ENCODE measurements at places on chromosomes 13 and 19.

DNA sequence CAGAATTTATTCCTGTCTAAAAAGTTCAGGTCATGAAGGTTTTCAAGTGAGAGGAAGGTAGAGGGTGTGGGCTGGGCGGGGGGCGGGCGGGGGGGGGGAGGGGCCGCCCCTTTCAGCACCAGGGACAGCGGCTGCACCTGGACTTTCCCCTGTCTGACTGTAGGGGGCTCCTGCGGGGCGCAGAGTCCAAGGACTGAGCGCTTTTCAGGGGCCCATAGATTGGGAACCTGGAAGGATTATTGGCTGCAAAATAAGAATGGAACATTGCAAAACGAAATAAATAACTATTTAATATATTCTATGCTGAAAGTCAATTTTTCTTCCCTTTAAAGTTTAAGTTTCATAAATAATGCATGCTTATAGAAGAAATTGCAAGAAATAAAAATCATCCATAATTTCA, 8.9 kb upstream of the CYP4F3 start:
- peak; percentile 28 for DNase-seq

DNA sequence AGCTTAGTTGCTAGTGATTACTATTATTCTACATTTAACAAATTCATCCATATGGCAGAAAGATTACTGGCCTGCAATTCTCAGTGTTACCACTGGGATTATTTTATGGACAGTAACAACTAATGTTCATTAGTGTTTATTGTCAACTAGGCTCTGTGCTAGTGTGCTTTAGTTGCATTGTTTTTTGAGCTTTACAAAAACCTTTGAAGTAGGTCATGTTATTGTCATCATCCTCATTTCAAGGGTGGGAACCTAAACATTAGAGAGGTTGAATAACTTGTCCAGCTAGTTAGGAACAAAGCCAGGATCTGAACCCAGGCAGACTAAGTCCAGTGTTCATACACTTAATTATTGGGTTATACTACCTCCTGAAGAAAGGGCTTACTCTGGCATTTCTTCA, 27.8 kb upstream of the TDRD3 start:
- peak; percentile 24 for DNase-seq

- DNase-seq: no peak
Measured at GRCh38 chr19:18089726-18090125, 3.0 kb upstream of the IL12RB1 start.

GRCh38 chr13:64529874-64530485, 2700.2 kb downstream of the PCDH9 start:
- peak; percentile 73 for DNase-seq

- no peak for DNase-seq
Measured at GRCh38 chr19:6983448-6983847, 37.8 kb downstream of the MBD3L2B start.

GRCh38 chr13:113502686-113503085, 12.2 kb upstream of the DCUN1D2 start:
- DNase-seq: no peak

GRCh38 chr13:58087566-58087965, 456.0 kb downstream of the PCDH17 start:
- DNase-seq: peak; percentile 4

- DNase-seq: peak; percentile 78
Measured at GRCh38 chr19:2478278-2478755, 2.4 kb downstream of the GADD45B start.

DNA sequence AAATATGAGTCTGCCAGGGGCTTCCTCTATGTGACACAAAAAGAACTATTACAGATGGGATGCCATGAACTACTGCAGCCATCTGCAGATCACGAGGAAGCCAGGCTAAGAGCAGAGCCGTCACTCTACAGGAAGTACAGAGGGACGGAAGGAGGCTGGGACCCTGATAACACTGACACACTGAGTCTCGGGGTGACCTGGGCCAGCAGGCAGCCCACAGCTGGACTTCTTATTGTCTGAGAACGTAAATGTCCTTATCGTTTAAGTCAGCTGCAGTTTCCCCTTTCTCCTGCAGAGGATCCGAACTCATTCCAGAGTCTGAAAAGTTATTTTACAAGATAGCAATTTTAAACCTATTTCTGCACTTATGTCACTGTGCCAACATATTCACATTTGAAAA, 20.7 kb downstream of the PARP4 start:
- no peak for DNase-seq

DNA sequence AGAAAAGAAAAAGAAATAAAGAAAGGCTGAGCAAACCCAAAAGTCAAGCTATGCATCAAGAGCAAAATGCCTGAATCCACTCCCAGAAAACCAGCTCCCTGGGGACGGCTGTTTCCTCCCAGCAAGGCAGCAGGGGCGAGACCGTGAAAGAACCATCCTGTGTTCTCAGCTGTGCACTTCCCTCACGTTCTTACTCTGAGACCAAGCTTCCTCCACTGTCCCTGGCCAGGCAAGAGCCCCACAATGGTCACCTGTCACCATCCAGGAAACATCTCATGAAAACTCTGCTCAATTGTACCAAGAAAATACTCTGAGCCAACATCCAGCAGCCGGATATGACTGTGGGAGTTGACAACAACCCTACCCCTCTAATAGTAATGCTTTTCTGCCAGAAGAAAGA, 22.9 kb downstream of the RAB20 start:
- no peak for DNase-seq

DNA sequence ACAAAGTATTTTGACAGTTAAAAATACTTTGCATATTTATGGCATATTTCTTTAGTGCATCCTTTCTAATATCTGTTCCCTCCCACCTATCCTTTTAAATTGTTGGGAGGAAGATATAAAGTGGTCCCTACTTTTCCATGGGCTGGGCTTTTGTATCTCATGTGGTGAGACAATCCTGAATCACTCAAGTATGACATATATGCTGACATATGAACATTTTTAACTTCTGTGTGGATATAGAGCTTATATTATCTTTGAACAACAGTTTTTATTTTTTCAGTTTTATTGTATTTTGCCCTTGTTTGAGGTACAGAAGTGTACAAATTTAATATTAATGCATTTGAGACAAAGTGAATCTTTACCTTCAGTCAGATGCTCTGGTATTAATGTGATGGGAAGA, 3.4 kb downstream of the ZMYM2 start:
- DNase-seq: no peak

DNA sequence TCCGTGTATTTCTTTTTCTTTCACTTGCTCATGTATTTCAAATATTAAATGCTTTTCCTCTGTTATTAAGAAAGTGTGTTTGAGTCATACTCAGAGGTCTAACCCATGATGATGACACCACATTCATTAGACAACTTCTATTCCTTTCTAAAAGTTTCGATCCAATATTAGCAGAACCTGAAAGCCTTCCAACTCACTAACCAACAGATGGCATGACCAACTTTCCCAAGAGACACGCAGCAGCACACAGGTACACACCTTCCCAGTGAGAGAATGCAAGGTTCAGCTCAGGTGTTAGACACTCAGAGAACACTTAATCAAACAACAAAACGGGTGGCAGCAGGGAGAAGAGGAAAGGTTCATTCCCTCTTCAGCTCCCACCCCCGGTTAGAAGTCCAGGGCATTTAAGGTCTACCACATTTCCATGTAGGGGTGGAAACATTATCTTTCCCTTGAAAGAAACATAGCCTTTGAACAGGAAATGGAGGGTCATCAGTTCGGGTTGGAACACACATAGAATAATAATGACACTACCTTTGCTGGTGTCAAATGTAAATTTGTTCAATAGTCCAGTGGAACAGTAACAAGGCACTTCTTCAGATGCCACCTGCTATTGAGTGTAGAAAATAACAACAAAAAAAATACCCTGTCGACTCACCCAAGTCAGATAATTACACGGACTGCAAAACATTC, 404.2 kb downstream of the COG6 start:
- DNase-seq: no peak

DNA sequence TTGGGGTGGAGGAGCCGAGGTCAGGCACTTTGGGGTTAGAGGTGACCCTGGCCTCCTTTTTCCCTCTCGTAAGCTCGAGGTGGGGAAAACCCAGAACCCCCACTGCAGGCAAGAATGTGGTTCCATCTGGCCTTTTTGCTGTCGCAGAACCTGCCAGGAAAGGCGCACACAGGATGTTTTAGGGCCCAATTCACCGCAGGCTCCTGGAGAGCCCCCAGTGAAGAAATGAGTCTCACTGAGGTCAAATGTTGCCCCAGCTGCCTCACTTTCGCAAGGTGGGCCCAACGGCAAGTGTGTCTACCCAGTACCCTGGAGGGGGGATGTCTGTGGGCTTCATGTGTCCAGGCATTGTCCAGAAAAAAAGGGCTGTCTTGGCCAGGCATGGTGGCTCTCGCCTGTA, 61.8 kb downstream of the PEX11G start:
- no peak for DNase-seq

GRCh38 chr19:2733930-2734588, 5.8 kb downstream of the SLC39A3 start:
- no peak for DNase-seq

DNA sequence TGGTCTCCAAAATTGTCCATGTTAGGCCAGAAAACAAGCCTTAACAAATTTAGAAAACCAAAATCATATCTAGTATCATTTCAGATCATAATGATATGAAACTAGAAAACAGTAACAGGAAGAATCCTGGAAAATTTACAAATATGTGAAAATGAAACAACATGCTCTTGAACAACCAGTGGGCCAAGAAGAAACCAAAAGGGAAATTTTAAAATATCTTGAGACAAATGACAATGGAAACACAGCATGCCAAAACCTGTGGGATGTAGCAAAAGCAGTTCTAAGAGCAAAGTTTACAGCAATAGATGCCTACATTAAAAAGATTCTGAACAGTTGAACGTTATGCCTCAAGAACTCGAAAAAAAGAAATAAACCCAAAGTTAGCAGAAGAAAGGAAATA, 32.6 kb downstream of the VWA8 start:
- DNase-seq: no peak

DNA sequence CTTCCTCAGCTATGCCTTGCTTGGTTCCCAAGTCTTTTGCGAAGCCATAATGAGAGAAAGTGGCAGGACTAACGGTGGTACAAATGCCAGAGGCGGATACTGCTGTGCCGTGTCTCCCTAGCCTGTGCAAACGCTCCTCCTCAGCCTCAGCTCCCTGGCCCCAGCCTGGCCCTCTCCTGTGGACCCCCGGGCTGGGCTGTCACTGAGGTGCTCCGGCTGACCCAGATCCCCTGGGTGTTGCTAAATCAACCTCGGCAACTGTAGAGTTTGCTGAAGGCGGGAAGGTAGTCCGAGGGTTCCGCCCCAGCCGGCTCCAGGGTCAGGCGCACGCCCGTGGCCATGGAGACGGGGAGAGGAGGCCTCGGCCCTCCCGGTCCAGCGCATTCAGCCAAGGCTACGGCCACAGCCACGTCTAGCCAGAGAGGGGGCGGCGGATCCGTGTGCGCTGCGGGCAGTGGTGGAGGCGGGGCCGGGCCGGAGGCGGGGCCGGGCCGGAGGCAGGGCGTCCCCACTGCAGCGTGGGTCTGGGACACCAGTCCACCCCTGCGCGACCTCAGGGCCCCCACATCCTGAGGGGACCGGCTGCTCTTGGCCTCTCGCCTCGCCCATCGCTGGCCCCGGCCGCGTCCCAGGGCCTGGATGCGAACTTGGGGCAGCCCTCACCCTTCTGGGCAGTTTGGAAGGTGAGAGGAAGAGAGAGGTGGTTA, 16.4 kb upstream of the ZNF492 start:
- no peak for DNase-seq

DNA sequence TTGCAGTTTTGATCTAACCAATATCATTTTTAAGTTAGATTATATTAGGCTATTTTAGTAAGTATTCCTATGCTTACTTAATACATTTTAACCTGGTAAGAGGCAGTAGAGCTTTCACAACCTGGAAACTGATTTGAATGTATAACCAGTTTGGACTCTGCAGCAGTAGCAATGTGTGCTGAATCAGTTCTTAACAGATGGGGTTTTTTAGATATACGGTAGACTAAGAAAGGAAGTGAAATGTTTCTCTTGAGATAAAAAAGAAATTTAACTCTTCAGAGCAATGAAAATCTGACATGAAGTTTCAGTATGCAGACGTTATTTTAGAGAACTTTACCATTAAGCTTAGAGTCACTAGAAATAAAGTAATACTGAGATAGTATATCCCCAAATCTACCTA, 2.7 kb downstream of the NBEA start:
- no peak for DNase-seq

DNA sequence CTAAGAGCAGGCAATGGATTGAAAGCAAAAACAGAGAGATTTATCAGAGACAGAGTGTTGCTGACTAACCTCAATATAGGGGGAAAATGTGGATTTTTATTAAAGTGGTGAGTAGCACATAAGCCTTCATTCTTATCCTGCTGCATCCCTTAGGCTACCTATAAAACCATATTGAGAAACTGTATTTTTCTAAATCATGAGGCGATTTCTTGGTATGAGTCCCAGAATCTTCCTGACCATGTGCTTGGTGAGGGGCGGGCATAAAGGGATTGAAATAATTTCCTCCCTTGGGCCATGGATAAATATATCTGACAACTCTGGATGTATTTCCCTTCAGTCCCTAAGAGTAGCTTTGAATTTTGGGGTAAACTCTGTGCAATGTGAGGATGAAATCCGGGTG, 72.8 kb downstream of the EFNB2 start:
- no peak for DNase-seq

- no peak for DNase-seq
Measured at GRCh38 chr13:113857531-113858195, 6.2 kb downstream of the GAS6 start.

DNA sequence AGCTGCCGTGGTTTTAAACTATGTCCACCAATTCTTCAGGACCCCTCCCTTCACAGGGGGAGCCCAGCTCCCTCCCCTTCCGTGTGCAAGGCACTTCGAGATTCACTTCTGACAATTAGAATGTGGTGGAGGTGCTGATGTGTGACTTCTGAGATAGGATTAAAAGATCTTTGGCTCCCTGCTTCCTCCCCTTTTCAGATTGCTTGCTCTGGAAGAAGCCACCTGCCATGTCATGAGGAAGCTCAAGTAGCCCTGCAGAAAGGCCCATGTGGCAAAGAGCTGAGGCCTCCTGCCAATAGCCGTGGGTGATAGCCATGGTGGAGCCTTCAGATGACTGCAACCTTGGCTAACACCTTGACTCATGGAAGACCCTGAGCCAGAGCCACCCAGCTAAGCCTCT, 204.9 kb downstream of the COL4A1 start:
- DNase-seq: no peak

- peak; percentile 74 for DNase-seq
Measured at GRCh38 chr13:36736119-36736726, 62.4 kb downstream of the SERTM1 start.

Data from GM23338 (cell line).